CD4-positive, alpha-beta T cell (primary cell): ENCODE measurements at places on chromosomes 1 and 21.
A peak's percentile ranks its signal among the peaks of the same experiment; 100 is the strongest.

DNA sequence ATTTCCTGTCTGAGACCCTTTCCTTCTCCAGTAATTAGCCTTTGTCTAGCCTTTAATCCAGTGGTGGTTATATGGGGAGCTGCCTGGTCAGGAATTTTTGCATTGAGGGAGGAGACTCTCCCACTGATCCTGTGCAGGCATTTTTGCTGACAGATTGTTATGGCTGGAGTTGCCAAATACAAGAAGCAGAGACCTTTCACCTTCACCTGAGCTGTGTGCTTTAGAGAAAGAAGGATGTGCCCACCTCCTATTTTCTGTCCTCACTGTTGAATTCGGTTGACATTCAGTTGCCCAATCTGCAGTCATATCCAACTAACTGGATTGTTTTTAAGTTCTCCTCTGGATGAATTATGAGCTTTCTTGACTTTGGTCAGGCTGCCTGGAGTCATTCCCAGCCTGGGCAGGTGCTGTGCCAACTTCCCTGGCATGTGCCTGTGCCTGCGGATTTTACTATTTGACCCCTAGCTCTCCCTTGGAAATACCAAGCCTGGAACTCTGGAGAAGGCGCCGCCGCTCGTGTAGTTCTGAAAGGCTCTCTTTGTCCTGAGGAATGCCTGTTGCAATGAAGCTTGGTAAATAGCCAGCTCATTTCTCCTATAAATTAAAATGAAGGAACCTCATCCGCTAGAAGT lies 143.9 kb downstream of the NOS1AP start:
- H3K4me3 ChIP-seq: no peak overlapping the region
- H3K27me3 ChIP-seq: peaks cover 5% of the 10 kb centered on the region
- H3K36me3 ChIP-seq: no peaks in the 10 kb centered on the region
- DNase-seq: no peak
- H3K27ac ChIP-seq: no peak overlapping the region

GRCh38 chr1:64006276-64007051 lies 197.0 kb upstream of the UBE2U start:
- H3K4me3 ChIP-seq: no peak overlapping the region
- H3K27me3 ChIP-seq: no peaks in the 10 kb centered on the region
- no peaks in the 10 kb centered on the region for H3K4me1 ChIP-seq
- H3K36me3 ChIP-seq: no peaks in the 10 kb centered on the region
- H3K27ac ChIP-seq: no peak overlapping the region

GRCh38 chr1:180210008-180210620 lies 19.9 kb upstream of the LHX4 start:
- no peaks in the 10 kb centered on the region for H3K36me3 ChIP-seq
- H3K27ac ChIP-seq: no peak overlapping the region
- peaks cover 5% of the 10 kb centered on the region for H3K27me3 ChIP-seq

DNA sequence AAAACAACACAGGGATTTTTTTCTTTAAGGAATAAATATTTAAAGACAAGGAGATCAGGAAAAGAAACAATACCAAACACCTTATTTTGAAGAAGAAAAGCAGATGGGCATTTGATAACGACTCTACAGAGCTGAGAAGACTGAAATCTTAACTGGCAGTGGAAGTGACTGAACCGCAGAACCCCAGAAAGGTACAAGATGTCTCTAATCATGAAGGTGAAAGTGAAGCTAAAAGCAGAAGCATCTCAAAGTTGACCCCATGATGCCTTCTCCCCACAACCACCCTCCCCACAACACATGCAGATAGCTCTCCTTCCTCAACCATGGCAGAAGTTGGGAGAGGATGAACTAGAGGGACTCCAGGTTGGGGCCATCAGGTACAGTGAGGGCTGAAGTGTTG lies 129.6 kb downstream of the ZNF648 start:
- H3K4me3 ChIP-seq: no peak overlapping the region
- no peaks in the 10 kb centered on the region for H3K27me3 ChIP-seq
- no peaks in the 10 kb centered on the region for H3K4me1 ChIP-seq
- no peak overlapping the region for H3K27ac ChIP-seq
- H3K36me3 ChIP-seq: no peaks in the 10 kb centered on the region

- no peak overlapping the region for H3K4me3 ChIP-seq
- H3K27ac ChIP-seq: no peak overlapping the region
Observed at GRCh38 chr1:18110968-18111367, 3.4 kb downstream of the IGSF21 start.

DNA sequence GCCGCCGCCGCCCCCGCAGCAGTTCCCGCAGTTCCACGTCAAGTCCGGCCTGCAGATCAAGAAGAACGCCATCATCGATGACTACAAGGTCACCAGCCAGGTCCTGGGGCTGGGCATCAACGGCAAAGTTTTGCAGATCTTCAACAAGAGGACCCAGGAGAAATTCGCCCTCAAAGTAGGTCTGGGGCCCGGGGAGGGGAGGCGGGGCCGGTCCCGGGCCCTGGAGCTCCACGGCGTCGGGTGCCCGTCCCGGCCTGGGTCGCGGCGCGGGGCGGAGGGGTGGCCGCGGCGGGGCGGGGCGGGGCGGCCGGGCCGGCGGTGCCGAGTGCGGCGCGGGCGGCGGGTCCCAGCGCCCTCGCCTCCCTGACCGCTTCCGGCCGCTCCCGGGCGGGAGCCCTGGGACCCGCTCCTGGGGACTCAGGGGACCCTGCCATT lies 646 bp downstream of the MAPKAPK2 start:
- peaks cover 42% of the 10 kb centered on the region for H3K4me1 ChIP-seq
- peak overlapping the region; percentile 91 for H3K4me3 ChIP-seq
- peak overlapping the region; percentile 78 for H3K27ac ChIP-seq
- no peaks in the 10 kb centered on the region for H3K27me3 ChIP-seq
- peaks cover 4% of the 10 kb centered on the region for H3K36me3 ChIP-seq

DNA sequence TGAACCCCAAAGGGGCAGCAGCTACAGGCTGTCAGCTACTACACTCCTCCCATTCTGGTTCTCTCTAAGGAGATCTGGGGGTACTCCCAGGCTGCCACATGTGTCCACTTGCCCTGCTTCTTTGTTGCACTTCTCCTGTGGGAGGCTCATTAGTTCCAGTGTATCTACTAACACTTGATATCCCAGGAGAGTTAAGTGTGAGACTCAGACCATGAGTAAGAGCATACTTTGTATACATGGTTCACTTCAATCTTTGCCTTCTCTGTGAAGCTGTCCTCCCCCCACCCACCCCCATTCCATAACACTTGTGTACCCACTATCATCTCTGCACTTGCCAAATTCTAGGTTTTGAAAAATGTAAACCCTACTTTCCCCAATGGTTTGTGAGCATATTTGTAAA lies 34.9 kb upstream of the GADD45A start:
- no peaks in the 10 kb centered on the region for H3K4me1 ChIP-seq
- H3K4me3 ChIP-seq: no peak overlapping the region
- no peak for DNase-seq
- H3K27me3 ChIP-seq: no peaks in the 10 kb centered on the region
- H3K27ac ChIP-seq: no peak overlapping the region

DNA sequence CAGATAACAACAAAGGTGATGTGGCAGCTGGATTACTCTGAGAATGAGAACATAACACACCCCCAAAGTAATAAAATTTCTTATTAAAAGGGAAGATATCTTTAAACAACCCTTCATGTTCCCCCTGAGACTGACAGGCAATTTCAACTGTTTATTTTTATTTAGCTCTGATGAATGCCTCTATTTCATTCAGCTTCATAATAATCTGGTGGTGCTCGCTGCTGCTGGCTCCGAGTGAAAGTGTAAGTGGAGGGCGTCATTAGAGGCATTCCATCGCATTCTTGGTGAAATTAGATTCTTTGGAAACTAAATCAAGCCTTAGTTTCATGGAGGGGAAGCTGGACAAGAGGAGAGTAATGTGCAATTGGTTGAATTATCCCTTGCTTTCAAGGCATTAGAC lies 128.9 kb downstream of the GRIK1 start:
- no peaks in the 10 kb centered on the region for H3K27me3 ChIP-seq
- no peaks in the 10 kb centered on the region for H3K4me1 ChIP-seq
- H3K4me3 ChIP-seq: no peak overlapping the region
- DNase-seq: no peak

- H3K27me3 ChIP-seq: no peaks in the 10 kb centered on the region
- no peaks in the 10 kb centered on the region for H3K4me1 ChIP-seq
- H3K4me3 ChIP-seq: no peak overlapping the region
- no peak overlapping the region for H3K27ac ChIP-seq
- H3K36me3 ChIP-seq: no peaks in the 10 kb centered on the region
Observed at GRCh38 chr1:205998457-205999241, 4.5 kb downstream of the RAB7B start.

- peak overlapping the region; percentile 68 for H3K4me3 ChIP-seq
- no peak for DNase-seq
- no peaks in the 10 kb centered on the region for H3K27me3 ChIP-seq
- peak overlapping the region; percentile 99 for H3K27ac ChIP-seq
- no peaks in the 10 kb centered on the region for H3K36me3 ChIP-seq
Observed at GRCh38 chr1:234613128-234613875, 3.3 kb upstream of the IRF2BP2 start.

- no peak overlapping the region for H3K4me3 ChIP-seq
- H3K4me1 ChIP-seq: no peaks in the 10 kb centered on the region
- H3K27ac ChIP-seq: no peak overlapping the region
- no peaks in the 10 kb centered on the region for H3K36me3 ChIP-seq
- no peaks in the 10 kb centered on the region for H3K27me3 ChIP-seq
Observed at GRCh38 chr1:200751717-200752116, 13.0 kb downstream of the CAMSAP2 start.
